ENCODE measurements at places on chromosomes 2 and 18. TPM values are rescaled to one million over a fixed set of nuclear protein-coding genes. Genes with fewer than 3 reads are reported as not detected.
A peak's percentile ranks its signal among the peaks of the same experiment; 100 is the strongest.

Gene MAL
- 205 TPM for total RNA-seq

Gene RAB12
- total RNA-seq: 25.2 TPM

DNA sequence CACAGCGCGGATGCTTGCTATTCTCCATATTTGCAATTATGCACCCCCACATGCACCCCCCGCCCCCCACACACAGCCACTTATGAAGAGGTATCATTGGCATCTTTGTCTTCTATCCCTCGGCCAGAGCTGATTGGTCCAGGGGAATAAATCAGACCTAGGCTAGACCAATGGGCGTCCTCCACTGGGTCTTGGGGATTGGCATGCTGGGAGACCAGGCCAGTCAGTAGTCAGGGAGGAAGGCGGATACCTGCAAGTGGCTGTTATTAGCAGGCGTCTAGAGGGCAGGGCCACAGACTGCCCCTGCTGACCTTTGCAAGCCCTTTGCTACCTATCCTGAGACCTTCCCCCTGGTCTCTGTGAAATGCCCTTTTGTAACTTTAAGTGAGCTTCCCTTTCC lies 30.0 kb downstream of the ATOH8 start:
- peaks cover 13% of the 10 kb centered on the region for H3K4me1 ChIP-seq
- H3K4me3 ChIP-seq: no peak overlapping the region
- no peaks in the 10 kb centered on the region for H3K27me3 ChIP-seq
- no peaks in the 10 kb centered on the region for H3K36me3 ChIP-seq

DNA sequence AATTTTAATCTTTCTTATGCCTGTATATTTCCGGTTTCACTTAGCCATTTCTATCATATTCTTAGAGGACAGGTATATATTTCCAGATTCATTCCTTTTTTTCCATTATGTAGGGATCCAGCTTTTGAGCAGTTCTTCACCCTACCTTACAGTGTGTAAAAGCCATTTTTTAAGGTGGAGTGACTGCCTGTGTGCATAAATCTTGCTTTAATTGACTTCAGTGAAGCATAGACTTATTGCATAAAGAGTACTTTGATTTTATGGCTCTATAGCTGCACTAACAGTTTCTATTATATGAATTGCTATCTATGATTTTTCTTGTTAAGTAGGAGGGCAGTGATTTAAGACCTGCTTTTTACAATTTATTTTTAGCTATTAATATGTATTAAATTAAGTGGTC lies 132.6 kb downstream of the NYAP2 start:
- H3K4me1 ChIP-seq: no peaks in the 10 kb centered on the region
- H3K36me3 ChIP-seq: no peaks in the 10 kb centered on the region
- H3K4me3 ChIP-seq: no peak overlapping the region
- no peak for DNase-seq

Gene GRB14
- total RNA-seq: 8.8 TPM

DNA sequence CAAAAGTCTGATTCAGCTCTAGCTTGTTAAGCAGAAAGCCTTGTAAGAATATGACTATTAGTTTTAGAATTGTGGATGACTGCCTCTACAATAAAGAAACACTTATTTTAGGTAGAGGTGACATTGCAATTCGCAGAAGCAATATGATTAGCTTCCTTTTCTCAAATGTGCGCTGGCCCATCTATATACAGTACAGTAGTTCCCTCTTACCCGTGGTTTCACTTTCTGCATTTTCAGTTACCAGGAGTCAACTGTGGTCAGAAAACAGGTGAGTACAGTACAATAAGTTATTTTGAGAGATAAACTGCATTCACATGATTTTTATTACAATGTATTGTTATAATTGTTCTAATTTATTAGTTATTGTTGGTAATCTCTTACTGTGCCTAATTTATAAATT lies 405.1 kb downstream of the GPD2 start:
- no peaks in the 10 kb centered on the region for H3K36me3 ChIP-seq
- H3K27ac ChIP-seq: no peak overlapping the region
- no peak for DNase-seq
- H3K27me3 ChIP-seq: no peaks in the 10 kb centered on the region
- H3K4me1 ChIP-seq: no peaks in the 10 kb centered on the region
- no peak overlapping the region for H3K4me3 ChIP-seq

Gene VAMP8
- total RNA-seq: 157 TPM

Gene GKN2
- total RNA-seq: not detected

- H3K4me1 ChIP-seq: peaks cover 17% of the 10 kb centered on the region
- H3K4me3 ChIP-seq: no peak overlapping the region
- no peaks in the 10 kb centered on the region for H3K36me3 ChIP-seq
- H3K27me3 ChIP-seq: peaks cover 7% of the 10 kb centered on the region
- H3K27ac ChIP-seq: no peak overlapping the region
These were observed 4.4 kb upstream of the CHRNG start for GRCh38 chr2:232534940-232535651.

DNA sequence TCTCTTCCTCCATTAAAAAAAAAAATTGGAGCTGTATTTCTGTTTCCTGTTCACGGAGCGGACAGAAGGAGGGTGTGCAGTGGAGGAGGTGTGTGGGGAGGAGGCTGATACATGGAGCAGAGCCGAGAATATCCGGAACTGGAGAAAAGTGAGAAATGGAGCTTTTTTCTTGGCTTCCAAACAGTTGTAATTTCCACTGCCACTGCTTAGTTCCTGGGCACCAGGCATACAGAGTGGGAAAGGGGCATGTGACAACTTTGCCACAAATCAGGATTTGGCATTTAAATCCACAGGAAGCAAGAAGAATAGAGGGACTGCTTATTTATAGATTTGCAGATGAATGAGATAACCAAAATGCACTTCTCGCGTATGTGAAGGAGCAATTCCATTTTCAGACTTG lies 71.2 kb downstream of the BCL11A start:
- peaks cover 58% of the 10 kb centered on the region for H3K4me1 ChIP-seq
- peak overlapping the region; percentile 55 for H3K27ac ChIP-seq
- no peaks in the 10 kb centered on the region for H3K27me3 ChIP-seq
- peaks cover 38% of the 10 kb centered on the region for H3K36me3 ChIP-seq
- no peak overlapping the region for H3K4me3 ChIP-seq
- DNase-seq: no peak

DNA sequence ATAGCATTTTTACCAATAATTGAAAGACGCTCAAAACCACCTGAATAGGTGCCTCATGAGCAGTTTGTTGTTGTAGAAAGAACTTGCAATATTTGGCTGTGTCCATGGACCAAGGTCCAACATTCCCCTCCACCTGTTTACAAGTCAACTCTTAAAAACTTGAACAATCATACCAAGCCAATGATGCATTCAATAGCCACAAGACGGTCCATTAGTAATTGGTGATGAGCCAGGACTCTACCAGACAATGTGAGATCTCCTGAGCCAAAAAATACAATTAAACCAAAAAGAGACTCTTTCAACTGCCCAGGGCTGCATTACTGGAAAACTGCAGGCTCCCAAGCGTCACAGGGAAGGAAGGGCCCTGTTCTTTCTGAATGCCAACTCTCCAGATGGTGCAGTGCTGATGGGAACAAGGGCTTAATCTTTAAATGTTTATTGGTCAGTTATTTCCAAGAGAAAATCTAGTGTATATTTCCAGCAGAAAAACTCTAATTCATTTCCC lies 118.8 kb upstream of the EPB41L3 start:
- DNase-seq: no peak
- H3K4me3 ChIP-seq: no peak overlapping the region
- H3K27me3 ChIP-seq: peaks cover 6% of the 10 kb centered on the region
- H3K27ac ChIP-seq: no peak overlapping the region
- no peaks in the 10 kb centered on the region for H3K36me3 ChIP-seq

DNA sequence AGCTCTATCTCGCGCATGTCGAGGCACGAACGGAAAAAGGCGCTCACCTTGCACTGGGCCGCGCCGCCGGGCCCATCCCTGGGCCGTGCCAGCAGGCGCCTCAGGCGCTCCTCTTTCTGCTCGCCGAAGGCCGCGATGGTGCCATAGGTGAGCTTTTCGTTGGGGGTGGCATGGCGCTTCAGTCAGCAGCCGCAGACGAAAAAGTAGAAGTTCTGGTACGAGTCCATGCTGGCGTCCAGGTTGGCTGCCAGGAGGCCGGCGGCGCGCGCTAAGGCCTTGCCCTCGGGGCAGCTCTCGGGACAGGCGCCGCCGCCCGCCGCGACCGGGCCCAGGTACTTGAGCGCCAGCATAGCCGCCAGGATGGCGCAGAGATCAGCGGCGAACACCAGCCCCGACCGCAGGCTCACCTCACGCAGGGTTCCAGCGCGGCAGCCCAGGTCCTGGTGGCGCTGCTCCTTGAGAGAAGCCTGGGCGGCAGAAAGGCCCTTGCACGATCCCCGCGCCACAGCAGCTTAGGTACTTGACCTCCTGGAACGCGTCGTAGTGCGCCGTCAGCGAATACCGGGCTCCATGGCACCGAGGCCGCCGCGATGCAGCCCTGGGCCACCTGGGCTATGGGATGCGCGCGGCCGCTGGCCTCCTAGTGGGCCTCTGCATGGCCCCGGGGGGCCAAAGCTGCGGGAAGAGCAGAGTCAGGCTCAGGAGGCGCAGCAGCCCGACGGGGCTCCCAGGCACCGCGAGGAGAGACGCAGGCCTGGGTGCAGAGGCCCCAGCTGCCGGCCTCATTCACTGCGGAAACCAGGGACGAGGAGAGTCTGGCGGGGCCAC lies 12.8 kb downstream of the ALPG start:
- H3K27me3 ChIP-seq: peaks cover 88% of the 10 kb centered on the region
- DNase-seq: no peak
- peak overlapping the region; percentile 58 for H3K27ac ChIP-seq
- H3K4me3 ChIP-seq: peak overlapping the region; percentile 87

DNA sequence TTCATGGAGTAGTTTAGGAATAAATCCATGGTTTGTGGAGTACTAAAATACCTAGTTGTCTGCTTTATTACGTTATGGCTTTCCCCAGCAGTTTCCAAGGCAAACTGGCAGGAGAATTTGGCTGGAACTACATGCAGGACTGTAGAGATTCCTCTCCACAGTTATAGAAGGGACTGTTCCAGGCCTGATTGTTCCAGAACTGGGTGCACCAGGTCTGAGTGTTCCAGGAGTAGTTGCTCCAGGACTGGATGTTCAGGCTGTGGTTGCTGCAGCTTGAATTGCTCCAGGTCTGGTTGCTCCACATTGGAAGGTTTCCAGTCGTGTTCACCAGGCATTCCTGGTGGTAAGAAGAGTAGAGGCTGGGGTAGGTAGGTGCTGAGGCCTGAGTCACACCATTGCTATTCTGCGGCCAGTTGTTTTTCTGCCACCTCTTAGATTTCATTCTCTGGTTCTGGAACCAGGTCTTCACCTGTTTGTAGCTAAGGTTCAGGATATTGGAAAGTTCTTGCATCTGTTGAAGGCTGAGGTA lies 28.1 kb downstream of the SGPP2 start:
- H3K4me3 ChIP-seq: no peak overlapping the region
- peaks cover 18% of the 10 kb centered on the region for H3K4me1 ChIP-seq
- DNase-seq: no peak
- no peak overlapping the region for H3K27ac ChIP-seq
- peaks cover 9% of the 10 kb centered on the region for H3K27me3 ChIP-seq
- H3K36me3 ChIP-seq: peaks cover 3% of the 10 kb centered on the region

- no peaks in the 10 kb centered on the region for H3K36me3 ChIP-seq
- no peaks in the 10 kb centered on the region for H3K4me1 ChIP-seq
- no peak for DNase-seq
- no peaks in the 10 kb centered on the region for H3K27me3 ChIP-seq
These were observed 137.8 kb downstream of the PIK3C3 start for GRCh38 chr18:42092848-42093247.

Gene PLGLB2
- 3.4 TPM for total RNA-seq

Gene DGUOK
- 73.4 TPM for total RNA-seq

Gene CYRIA
- total RNA-seq: 6.5 TPM

Gene MAB21L4
- 62.0 TPM for total RNA-seq

- H3K27ac ChIP-seq: no peak overlapping the region
- H3K27me3 ChIP-seq: peaks cover 18% of the 10 kb centered on the region
- no peak for DNase-seq
- no peaks in the 10 kb centered on the region for H3K36me3 ChIP-seq
- H3K4me1 ChIP-seq: peaks cover 5% of the 10 kb centered on the region
These were observed 108.2 kb upstream of the TWIST2 start for GRCh38 chr2:238739668-238740067.

Gene ZNF512
- total RNA-seq: 64.7 TPM

DNA sequence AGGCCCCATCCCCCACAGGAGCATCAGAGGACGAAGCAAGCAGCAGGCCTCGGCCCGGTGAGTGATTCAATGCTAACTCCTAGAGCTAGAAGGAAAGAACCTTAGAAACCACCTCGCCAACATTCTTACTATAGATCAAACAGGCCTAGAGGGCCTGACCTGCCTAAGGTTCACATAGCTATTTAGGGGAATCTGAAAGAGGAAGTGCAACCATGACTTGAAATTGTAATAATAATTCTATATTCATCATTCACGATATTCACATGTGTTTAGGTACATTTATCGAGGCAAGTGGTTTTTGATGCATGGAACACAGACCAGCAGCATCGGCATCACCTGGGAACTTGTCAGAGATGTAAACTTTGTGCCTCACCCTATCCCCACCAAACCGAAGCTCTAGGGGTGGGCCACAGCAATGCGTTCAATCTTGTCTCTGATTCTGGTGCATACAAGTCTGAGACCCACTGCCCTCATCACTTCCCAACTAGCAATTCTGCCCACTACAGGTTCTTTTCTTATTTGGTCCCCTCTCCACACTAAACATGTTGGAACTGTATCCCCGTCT lies 78.0 kb upstream of the DNMT3A start:
- H3K4me3 ChIP-seq: no peak overlapping the region
- no peak for DNase-seq
- H3K27ac ChIP-seq: no peak overlapping the region
- H3K27me3 ChIP-seq: no peaks in the 10 kb centered on the region
- peaks cover 9% of the 10 kb centered on the region for H3K4me1 ChIP-seq

Gene PGAP1
- 45.1 TPM for total RNA-seq

DNA sequence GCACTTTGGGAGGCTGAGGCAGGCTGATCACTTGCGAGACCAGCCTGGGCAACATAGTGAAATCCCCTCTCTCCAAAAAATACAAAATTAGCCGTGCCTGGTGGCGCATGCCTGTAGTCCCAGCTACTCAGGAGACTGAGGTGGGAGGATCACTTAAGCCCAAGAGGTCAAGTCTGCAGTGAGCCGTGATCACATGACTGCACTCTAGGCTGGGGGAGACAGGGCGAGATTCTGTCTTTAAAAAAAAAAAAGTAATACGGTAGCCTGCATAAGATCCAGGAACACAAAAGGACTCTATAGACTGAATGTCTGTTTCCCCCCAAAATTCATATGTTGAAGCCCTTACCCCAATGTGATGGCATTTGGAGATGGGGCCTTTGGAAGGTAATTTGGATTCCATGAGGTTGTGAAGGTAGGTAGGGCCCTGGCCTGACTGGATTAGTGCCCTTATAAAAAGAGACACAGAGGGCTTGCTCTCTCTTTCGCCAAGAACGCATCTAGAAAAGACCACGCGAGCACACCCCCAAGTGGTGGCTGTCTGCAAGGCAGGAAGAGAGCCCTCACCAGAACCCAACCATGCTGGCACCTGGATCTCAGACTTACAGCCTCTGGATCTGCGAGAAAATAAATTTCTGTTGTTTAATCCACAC lies 17.0 kb downstream of the MBOAT2 start:
- peaks cover 27% of the 10 kb centered on the region for H3K4me1 ChIP-seq
- H3K36me3 ChIP-seq: no peaks in the 10 kb centered on the region
- no peaks in the 10 kb centered on the region for H3K27me3 ChIP-seq
- no peak overlapping the region for H3K4me3 ChIP-seq
- no peak for DNase-seq

Gene C18orf54
- 18.4 TPM for total RNA-seq

All from type B pancreatic cell (in vitro differentiated cells).